ENCODE measurements at places on chromosomes 1 and 21.

DNA sequence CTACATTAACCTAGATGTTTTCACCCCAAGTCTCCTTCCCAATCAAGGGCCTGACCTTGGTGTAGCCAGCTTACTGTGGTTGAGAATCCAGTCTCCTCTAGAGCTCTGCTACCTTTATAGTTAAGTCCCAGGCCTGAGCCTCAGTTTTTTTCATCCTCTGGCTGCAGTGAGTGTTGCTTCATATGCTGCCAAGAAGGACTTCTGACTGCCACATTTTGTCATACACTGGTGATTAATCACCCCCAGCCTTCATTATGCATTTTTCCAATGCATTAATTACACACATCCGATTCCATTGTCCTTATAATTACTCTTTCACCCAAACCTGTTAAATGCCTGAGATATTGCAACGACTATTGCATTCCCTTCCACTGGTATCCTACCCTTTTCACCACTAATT, 66.3 kb upstream of the FGGY start:
- DNase-seq = no peak

- DNase-seq = no peak
These were observed 18.1 kb downstream of the LYPD8 start for GRCh38 chr1:248737457-248737856.

DNA sequence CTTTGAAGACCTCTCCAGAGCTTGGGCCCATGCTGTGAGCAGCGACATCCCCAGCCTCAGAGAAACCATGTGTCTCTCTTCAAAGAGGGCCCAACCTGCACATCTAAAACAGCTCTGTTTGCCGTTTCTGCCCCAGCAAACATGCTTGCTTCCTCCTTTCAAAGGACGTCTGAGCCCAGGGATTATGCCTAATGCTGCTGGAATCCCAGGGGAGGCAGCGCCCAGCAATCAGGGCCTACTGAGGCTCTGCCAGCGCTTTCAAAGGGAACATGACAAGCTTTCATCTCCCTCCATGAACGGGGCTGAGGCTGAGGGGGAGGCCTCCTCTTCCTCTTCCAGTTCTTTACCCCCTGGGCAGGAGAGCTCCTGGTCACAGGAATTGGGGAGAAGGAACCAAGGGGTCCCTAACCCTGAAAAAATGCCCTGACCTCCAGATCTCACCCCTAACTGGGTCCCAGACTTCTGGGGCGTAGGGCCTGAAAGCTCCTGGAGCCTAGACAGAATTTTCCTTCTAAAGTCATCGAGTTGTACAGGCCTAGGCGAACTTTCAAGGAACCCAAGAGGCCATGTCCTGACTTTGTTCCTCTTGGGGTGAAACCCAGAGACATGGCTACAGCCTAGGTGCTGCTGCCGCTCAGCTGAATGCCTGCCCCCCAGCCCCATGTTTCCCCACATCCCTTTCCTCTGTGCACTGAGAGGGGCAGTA, 13.4 kb upstream of the ASCL5 start:
- no peak for DNase-seq

DNA sequence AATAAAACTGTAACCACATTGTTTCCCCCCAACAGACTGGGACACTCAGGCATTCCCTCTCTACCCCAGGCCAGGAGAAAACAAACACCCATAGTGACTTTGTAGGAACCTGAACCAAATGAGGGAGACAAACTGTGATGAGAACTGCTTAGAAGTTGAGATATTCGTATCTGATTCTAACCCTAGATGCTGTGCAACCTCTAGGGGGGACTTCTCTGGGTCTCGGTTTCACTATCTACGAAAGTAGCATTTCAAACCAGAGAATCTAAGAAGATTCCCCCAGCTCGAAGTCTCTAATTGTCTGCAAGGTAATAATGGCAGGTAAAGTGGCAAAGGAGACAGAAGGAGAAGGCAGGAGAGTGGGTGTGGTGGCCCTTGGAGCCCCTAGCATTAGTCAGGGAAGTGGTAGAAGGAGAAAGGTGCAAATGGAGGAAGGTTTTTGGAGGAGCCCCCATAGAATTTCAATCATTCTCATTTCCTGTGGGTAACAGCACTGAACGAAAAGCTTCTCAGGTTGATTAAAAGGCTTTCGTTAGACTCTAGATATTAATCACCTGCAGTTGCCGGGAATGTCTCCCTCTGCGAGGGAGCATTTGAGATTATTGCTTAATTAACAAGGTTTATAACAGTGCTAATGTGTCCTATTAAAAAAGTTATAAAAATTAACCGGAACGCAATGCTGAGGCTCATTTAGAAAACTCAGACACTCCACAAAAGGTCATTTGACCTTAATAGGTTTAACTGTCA, 46.4 kb downstream of the BEND5 start:
- DNase-seq = no peak

- DNase-seq = no peak
These were observed 21.9 kb downstream of the GPR137B start for GRCh38 chr1:236164273-236164672.

DNA sequence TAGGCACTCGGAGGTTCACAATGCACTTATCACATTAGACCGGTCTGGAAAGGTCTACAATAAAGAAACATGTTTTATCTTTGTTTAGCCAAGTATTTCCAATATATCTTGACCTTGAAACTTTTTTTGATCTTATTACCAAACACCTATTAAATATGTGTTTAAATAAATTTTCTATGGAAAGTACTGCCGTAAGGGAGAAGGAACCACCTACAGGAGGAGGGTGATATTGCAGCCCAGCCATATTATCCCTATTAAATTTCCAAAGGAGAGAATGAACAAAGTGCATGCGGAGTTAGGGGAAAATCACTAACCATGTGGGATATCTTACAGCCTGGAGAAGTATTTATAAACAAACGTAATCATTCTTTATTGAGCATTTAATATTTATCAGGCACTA, 14.5 kb downstream of the BRINP2 start:
- no peak for DNase-seq

DNA sequence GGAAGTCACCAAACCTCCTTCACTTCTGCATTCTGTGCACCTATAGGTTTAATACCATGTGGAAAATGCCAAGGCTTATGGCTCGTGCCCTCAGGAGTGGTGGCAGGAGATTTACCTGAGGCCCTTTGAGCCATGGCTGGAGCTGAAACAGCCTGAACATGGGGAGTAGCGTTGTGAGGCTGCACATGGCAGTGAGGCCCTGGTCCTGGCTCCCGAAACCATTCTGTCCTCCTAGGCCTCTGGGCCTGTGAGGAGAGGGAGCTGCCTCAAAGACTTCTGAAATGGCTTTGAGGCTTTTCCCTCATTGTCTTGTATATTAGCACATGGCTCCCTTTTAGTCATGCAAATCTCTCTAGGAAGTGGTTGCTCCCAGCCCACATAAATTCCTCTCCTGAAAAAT, 20.6 kb downstream of the PTGFR start:
- DNase-seq = no peak

GRCh38 chr1:63316984-63317816, 5.2 kb upstream of the FOXD3 start:
- no peak for DNase-seq

GRCh38 chr1:10168912-10169514, 41.4 kb upstream of the KIF1B start:
- no peak for DNase-seq

DNA sequence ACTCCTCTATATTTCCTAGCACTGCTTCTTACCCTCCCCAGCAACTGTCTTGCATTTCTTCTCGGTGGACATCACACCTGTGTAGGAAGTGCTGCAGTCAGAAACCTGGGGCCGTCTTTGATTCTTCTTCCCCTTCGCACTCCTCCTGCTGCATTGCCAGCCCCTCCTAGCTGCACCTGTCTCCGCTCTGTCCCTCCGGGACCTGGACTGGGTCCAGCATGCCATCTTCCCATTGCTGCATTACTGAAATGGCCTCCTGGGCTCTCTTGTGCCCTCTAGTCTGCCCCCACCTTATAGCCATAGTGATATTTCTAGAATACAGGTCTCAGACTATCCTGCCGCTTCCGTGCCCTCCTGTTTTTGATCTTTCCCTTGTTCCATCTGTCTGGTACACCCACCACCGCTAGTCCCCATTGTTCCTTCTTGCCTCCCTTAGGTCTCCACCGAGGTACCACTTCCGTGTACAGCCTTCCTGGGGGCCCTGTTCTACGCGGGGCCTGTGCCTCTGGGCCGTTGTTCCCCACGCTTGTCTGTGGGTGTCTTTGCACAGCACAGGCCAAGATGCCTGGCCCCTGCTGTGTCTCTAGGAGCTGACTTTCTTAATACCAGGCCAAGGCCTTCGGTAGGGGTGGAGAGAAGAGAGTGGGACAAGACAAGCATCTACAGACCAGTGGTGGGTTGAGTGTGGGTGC, 107.6 kb downstream of the GALNT2 start:
- no peak for DNase-seq

All from stimulated activated CD8-positive, alpha-beta memory T cell treated with anti-CD3 and anti-CD28 coated beads, Interleukin-7, amount 100 ng/mL, for 1 hour (primary cell).